Epithelial cell of proximal tubule (primary cell): ENCODE measurements at places on chromosomes 7 and 10.

DNA sequence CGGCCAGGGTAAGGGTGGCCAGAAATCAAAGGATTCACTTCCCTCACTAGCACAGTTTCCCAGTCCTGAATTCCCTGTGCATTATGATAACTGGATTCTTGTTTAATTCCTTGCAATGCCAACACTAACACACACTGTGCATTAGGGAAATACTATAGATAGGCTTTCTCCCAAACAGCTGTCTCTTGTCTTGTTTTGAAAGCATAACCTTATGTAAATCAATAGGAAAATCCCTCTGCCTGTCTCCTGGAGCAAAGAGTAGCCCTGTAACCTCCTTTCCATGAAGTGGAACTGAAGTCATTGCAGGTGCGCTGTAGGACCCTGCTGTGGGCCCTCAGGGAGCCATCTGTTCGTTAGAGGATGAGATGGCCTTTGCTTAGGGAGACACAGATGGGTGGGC lies 82.8 kb upstream of the FAM171A1 start:
- DNase-seq: no peak

- DNase-seq: no peak
These were observed 29.5 kb upstream of the ARHGAP22 start for GRCh38 chr10:48634198-48634983.

DNA sequence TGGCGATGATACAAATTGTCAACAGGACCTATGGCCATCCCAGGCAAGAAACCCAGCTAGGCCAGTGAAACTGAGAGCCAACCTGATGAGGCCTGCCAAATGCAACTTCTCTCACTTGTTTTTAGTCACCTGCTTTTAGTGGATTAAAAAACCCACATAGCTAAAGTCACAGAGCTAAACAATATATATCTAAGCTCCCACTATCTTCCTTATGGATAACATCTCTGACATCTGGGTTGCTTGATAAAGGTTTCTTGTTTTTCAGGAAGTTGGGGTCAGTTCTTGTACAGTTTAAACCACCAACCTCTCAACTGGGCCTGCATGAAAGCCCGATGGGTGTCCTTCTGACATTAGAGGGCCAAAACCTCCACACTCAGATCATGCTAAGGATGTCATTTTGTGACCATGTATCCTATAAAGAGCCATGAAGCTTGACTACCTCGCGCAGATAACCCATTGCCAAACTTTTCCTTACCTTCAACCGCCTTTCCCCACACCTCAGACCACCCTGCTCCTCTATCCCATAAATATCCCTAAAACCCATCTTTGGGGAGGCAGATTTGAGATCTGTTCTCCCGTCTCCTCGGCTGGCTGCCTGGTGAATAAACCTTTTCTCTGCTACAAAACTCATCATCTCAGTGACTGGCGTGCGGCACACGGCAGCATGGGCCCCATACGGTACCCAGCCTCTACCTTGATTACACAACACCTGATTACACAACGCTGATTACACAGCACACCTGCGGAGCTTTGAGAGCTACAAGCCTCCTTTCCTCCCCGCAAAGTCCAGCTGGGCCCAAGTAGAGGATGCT lies 797 bp upstream of the STMP1 start:
- DNase-seq: no peak

DNA sequence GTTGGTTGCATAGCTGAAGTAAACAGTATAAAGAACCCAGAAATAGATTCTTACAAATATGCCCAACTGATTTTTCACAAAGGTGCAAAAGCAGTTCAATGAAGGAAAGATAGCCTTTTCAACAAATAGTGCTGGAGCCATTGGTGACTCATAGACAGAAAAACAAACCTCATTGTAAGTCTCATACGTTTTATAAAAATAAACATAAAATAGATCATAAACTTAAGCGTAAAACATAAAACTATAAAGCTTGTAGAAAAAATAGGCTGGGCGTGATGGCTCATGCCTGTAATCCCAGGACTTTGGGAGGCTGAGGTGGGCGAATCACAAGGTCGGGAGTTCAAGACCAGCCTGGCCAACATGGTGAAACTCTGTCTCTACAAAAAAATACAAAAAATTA lies 318.8 kb upstream of the IGFBP3 start:
- DNase-seq: no peak

DNA sequence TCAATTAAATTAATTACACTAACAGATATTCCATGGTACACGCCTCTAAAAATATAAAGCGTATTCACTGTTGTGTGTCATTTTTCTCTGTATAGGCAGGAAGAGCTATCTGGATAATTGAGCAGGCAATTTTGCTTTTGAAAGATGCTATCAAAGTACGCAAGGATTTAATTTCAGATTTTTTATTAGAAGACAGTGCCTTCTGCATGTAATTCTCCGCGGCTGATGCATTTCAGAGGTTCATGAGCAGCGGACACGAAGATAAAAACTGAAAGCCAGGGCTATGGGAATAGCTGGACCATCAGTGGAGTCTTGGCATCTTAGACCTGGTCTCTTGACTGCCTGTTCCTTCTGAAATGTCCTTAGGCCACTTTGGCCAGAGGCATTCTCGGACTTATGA lies 35.7 kb upstream of the SDK1 start:
- DNase-seq: no peak

DNA sequence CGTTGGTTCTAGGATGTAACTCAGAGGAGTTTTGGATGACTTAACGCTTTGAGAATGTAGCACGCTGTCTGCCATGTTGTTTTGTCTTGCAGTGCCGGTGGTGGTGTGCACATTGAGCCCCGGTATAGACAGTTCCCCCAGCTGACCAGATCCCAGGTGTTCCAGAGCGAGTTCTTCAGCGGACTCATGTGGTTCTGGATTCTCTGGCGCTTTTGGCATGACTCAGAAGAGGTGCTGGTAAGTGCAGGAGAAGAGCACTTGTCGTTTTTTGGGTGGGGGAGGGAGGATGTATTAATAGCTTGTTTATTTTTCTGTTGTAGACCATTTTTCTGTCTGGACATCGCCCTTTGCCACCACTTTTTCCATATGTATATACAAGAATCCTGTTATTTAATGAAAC lies 6.3 kb downstream of the NDUFB2 start:
- no peak for DNase-seq

GRCh38 chr7:66261941-66262340 lies 56.8 kb downstream of the TPST1 start:
- DNase-seq: no peak

GRCh38 chr10:126499744-126500143 lies 111.5 kb upstream of the ADAM12 start:
- DNase-seq: no peak

DNA sequence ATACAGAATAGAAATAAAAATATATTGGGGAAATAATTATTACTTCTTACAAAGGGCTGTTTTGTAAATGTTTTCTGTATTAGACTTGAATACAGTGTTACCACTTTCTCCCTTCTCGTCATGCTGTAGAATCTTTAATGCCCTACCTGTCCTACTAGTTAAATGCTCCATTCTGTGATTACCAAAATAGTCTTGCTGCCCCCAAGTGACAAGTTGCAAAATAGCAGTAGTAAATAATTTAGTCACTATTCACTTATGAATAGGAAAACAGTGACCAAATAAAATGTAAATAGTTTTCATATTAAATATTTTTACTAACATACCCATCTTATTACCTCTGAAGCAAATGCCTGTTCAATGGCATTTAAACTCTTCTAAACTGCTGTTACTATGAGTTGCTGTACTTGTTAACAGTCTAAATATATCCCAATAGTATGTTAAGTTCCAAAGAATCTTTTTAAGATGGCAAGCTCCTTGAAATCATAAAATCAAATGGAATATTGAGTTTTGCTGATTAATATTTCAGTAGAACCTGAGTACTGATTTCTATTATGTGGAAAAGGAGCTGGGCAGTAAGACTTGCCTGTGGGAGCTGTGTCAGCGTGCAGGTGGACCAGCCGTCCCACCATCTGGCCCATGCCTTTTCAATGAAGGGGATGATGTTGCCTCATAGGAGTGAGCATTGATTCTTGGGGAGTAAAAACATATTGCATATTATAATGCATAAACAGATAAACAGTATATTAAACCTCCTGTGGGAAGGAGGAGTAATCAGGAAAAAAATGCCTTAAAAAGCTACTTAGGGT lies 18.1 kb upstream of the OIT3 start:
- no peak for DNase-seq

GRCh38 chr10:67171970-67172369 lies 246.1 kb downstream of the LRRTM3 start:
- DNase-seq: no peak
